Esophagus mucosa (tissue), 1 donor: ENCODE measurements at places on chromosomes 16 and 17. TPM values are rescaled to one million over a fixed set of nuclear protein-coding genes. Genes with fewer than 3 reads are reported as not detected.

The CPNE2 gene
- total RNA-seq = 14.2 TPM

The PRSS53 gene
- 0.48 TPM for total RNA-seq

The JUP gene
- 1,050 TPM for total RNA-seq

The TUFM gene
- total RNA-seq = 137 TPM

The RBBP6 gene
- total RNA-seq = 28.4 TPM

The WWP2 gene
- total RNA-seq = 31.6 TPM

The NME3 gene
- 29.6 TPM for total RNA-seq

The AIPL1 gene
- not detected for total RNA-seq
